ENCODE measurements at places on chromosomes 3 and 15.
A peak's percentile ranks its signal among the peaks of the same experiment; 100 is the strongest.

DNA sequence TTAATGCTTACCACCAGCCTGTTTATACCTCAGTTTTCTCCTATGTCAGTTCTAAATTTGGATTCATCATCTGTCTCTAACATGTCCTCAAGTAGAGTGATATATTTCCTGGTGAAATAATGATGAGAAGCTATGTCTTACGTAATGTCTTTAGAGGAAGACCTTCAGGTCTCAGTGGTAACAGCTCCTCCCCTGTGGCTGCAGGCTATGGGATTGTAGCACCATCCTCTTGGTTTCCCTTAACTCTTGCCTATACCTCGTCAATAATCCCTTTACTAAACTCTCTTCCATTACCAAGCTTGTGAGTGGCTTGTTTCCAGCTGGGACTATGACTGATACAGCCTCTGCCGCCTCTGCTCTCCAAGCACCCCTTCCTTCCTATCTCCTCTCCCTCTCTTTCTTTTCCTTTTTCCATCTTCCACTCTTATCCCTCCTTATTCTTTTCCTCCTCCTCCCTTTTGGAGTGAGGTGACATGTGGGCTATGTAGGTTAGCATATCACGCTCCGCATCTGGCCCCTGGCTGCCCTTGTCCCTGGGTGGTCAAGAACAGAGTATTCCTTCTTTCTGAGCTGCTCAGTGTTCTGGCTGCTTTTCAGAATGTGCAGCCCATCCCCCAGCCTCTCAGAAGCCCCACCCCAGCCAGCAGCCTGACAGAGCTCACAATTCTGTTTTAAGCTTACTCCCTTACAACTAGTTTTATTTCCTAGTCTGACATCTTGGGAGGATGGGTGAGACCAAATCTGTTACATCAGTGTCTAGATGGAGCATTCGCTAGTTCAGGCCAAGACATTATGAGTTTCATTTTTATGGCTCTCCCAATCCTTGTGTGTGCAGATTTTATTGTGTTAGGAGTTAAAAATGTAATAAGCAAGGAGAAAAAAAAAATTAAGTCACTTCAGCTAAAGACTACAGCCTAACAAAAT, 75.0 kb upstream of the RNU6-1 start:
- no peak for DNase-seq

DNA sequence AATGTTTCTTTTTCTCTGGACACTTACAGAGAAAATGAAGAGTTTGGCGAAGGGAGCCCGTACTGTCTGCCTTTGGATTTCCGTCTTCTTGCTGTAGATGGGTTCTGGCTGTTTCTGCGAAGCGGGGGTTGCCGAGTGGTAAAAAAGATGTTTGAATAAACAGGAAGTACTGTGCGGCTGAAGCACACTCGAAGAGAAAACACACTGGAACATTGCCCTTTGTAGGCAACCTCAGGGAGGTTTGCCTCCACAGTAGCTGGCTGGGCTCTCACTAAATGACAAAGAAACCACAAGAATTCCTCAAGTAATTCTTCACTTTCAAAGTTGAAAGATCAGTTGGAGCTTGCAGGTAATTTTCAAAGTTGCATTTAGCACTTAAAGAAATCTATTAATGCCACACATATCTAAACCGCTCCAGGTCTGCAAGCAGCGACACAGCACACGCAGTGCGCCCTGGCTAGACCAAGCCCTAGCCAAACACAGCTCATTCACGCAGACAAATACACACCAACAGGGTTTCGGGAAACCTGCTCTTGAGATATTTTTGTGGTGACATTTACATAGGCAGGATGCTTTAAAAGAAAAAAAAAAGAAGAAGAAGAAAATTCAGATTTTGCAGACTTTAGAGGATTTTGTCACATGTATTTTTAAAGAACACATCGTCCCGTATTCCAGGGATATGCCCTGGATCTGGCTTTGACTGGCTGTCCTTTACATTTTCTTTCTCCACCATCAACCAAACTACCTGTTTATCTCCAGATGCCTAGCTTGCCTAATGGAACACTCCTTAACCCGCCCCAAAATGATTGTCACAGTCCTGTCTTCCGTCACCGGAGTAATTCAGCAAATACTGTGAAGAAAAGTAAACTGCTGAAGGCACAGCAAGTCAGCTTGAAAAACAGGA, 452.8 kb downstream of the FOXP1 start:
- DNase-seq, result peak; percentile 80

GRCh38 chr3:100753846-100754245, 44.6 kb downstream of the TFG start:
- DNase-seq, result peak; percentile 13

- no peak for DNase-seq
Measured at GRCh38 chr3:174202116-174202515, 657.0 kb upstream of the NAALADL2 start.

- DNase-seq, result no peak
Measured at GRCh38 chr3:197440717-197441303, 115.0 kb downstream of the BDH1 start.

GRCh38 chr3:50164984-50165909, 10.1 kb downstream of the SEMA3F start:
- DNase-seq, result peak; percentile 89

- DNase-seq, result no peak
Measured at GRCh38 chr3:70421506-70421905, 109.1 kb upstream of the MDFIC2 start.

DNA sequence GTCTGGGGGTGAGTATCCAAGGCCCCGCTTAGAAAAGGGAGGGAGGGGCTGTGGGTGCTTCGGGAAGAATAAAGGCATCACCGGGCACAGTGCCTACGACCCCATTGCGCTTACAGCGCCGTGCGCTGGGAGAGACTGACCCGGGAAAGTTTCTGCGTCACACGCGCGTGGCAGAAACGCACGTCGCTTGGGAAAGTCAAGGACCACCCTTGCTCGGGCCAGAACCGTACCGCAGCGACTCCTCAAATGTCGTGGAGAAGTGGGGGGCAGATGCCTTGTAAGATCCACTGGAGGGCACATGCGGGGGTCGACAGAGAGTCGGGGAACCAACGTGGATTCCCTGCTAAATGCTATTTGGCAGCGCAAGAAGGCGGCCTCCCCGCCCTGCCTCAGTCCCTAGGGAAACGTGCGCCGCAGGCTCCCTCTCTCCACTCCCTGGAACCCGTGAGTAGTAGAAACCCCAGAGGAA, 2.4 kb downstream of the ADAMTS9 start:
- peak; percentile 50 for DNase-seq

DNA sequence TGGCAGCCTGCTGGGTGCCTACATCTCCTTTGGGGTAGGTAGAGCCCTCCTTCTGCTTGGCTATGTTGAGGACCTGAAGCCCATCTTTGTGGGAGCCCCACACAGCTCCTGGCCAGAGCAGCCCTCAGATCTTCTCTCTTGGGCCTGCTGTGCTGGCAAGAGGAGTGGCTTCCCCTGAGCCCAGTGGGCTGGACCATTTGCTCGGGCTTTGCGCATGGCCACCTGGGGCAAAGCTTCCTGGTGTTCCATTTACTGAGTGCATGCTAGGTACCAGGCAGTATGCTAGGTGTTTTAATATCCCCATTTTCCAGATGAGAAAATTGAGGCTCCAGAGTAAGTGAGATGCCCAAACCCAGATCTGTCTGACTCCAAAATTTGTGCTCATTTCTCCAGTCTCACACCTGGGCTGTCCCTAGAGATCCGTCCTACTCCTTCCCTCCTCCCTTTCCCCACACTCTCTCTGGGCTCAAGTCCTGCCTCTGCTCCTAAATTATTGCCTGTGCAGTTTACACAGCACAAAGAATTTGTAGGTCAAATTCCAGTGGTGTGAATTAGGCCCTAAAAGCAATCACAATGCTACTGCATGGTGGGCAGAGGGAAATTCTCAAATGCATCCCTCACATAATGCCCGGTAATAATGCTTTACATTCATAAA, 39.7 kb downstream of the SLC28A1 start:
- peak; percentile 40 for DNase-seq

- no peak for DNase-seq
Measured at GRCh38 chr15:29910068-29910467, 87.8 kb upstream of the TJP1 start.

DNA sequence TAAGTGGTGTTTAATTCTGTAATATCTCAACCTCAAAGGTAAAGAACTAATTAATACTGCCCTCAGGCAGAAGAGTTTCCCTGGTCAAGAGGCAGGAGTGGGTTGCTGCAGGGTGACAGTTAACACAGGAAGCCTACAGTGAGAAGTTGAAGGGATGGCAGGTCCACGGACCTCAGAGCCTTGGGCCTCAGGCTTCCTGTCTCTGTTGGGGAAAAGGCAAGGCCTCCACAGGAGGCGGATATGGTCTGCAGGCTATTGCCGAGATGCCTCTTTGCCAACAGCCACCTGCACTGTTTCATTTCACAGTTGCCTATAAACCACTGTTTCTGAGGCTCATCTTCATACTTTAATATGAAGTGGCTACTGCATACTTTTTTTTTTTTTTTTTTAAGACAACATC, 33.3 kb upstream of the RPN1 start:
- no peak for DNase-seq

GRCh38 chr3:99776516-99777209, 41.0 kb upstream of the CMSS1 start:
- DNase-seq, result no peak

- DNase-seq, result no peak
Measured at GRCh38 chr3:99877031-99877579, 59.4 kb downstream of the CMSS1 start.

GRCh38 chr3:43783987-43784639, 93.4 kb downstream of the ABHD5 start:
- DNase-seq, result no peak

DNA sequence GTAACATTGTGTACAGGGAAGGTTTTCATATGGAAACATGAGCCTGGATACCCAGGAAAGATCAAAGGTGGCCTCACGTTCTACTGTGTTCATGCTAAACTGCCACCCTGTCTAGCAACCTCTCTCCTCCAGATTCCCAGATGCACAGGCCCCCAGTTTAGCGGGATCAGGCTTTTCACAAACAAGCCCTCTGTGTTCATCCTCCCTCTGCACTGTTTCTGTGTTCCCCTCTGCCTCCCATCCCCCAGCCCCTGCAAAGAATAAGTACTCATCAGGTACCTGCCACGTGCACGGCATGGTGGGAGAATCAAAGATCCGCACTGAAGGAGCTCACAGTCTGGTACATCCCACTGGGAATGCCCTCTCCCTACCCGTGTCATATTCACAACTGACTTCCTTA, 46.1 kb downstream of the TMEM266 start:
- no peak for DNase-seq

GRCh38 chr3:48535578-48535977, 21.0 kb downstream of the PFKFB4 start:
- DNase-seq, result no peak

DNA sequence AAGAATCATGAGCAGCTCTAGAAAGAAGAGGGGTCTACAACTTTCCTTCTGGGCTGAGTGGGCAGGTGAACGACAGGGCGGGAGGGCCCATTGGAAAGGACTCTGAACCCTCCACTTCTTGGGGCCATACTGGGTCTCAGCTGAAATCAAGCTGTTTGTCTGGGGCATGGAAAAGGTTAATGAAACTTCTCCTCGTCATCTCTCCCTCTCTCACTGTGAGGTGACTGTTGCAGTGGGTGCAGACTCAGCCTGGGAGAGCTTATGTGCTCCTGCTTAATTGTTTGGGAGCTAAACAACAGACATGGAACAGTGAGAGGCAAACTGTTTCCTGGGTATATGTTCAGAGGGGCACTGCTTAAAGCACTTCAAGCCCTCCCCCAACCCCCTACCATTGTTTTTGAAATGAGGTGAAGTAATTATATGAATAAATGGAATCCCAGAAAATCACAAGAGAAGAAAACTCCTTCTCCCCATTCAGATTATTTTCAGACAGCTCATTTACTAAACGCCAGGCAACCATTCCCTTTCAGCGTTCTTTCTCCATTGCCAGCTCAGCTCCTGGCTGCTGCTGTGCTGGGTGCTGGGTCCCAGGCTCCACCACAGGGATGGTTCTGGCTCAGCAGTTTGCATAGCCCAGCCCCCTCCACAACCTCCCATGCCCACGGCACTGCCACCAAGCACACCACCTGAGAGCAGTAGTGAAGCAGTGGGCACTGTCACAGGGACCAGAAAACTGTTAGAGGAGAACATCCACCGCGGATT, 444.9 kb upstream of the TBL1XR1 start:
- DNase-seq, result no peak
